ENCODE measurements at places on chromosomes 5 and 9.

GRCh38 chr5:143188083-143188482, 215.4 kb downstream of the NR3C1 start:
- DNase-seq = no peak

DNA sequence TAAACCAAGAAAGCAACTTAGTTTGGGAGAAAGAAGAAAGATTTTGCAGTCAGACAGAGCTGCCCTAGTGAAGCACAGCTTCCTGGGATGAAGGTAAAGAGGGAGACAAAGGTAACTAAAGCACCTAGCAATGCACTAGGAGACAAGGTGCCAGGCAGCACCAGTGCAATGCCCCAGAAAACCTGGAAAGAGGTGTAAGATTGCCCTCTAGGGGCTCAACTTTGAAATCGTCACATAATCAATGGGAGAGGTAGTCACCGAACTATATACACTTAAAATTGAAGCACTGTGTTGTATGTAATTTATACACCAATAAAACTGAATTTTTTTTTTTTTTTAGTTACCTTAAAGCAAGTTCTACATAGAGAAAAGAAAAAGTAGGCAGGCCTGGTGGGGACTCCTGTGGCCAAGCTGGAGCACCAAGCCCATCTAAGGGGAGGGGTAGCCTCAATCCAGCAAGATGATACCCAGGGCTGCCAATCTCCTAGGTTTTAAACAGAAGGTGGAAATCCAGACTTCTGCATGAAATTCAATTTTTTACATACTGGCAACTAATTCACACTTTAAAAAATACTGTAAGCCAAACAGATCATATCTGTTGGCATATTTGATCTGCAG, 48.2 kb downstream of the CDK5RAP2 start:
- DNase-seq = no peak

DNA sequence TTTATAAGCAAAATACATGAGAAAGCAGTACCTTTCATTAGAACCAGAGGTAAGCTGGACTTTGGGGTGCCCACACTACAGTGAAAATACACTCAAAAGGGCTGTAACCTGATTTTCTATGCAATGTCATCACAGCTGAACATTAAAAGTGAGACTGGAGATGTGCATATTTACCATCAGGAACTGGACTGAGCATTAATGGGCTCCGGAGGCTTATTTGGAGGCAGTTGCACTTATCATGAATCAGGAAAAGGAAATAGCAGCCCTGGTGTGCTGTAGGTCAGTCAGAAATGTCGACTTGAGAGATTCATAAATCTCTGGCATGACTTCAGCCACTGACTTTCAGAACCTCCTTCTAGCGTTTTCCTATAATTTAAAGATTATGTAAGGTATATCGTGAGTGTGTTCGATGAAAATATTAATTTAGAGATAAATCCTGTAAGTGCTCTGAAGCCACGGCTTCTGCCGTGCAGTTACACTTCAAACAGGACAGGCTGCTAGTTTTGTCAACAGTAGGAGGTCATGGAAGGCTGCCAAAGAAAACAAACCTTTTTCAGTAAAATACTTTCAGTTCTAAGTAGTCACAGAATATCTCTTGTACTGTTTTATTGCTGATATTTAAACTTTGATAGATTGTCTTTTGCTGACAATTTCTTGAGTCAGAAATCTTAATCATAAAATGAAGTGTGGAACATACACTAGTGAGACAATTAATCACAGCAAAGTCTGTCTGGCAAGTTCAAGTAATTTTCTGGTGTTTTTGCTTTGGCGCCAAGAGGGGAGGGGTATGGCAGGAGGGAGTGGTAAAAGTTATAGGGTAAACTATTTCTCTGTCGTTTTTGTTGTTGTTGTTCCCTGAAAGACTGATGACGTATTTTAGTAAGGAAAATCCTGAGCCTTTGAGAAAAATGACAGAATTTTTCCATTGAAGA, 939.7 kb downstream of the NR2F1-AS1 start:
- DNase-seq = no peak

DNA sequence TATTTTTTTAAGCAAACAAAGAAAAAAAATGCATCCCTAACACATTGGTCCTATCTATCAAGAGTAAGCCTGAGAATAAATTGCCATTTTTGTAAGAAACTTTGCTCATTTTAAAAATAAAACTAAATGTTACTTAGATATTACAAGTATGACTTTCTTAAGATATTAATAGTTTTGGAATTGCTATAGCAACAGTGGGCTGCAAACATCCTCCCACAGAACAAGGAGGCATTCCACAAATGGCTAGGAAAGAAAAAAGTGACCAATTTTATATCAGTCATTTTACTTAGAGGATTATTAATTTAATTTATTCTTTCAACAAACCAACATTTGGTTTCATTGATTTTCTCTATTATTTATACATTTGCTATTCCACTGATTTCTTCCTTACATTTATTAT, 63.7 kb downstream of the LURAP1L start:
- no peak for DNase-seq

GRCh38 chr5:134189031-134189430, 12.3 kb upstream of the SKP1 start:
- DNase-seq = no peak

DNA sequence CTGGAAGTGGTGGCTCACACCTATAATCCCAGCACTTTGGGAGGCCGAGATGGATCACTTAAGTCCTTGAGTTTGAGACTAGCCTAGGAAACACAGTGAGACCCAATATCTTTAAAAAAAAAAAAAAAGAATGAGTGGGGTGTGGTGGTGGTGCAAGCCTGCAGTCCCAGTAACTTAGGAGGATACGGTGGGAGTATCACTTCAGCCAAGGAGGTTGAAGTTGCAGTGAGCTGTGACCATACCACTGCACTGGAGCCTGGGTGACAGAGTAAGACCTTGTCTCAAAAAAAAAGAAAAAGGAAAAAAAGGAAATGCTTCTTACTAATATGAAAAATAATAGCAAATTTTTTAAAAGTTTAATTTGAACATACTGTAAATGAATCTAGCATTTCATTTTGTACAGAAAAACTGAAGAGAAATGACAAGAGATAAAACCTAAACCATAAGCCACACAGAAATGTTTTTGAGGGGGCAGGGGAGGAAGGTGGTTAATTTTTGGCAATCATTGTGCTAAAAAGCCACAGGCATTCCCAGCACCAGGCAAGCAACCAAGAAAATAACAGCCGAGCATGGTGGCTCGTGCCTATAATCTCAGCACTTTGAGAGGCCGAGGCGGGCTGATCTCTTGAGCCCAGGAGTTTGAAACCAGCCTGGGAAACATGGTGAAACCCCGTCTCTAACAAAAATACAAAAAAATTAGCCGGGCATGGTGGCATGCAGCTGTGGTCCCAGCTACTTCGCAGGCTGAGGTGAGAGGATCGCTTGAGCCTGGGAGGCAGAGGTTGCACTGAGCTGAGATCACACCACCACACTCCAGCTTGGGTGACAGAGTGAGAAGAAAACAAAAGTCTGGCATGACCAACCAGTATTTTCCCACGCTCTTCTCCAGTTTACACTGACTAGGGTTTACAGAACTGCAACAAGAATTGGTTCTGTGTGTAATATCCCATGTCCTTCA, 114.5 kb upstream of the NR5A1 start:
- DNase-seq = no peak

DNA sequence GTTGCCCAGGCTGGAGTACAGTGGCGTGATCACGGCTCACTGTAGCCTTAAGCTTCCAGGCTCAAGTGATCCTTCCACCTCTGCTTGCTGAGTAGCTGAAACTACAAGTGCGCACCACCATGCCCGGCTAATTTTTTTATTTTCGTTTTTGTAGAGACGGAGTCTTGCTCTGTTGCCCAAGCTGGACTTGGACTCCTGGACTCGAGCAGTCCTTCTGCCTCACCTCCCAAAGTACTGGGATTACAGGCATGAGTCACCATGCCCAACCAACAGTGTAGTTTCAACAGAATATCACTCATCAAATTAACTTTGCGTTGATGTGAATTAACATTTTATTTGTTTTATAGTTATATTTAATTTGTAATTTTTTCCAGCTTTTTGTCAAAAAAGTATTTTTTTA, 45.3 kb downstream of the WDR70 start:
- DNase-seq = no peak

GRCh38 chr5:82277613-82277986, 554 bp downstream of the RPS23 start:
- no peak for DNase-seq

DNA sequence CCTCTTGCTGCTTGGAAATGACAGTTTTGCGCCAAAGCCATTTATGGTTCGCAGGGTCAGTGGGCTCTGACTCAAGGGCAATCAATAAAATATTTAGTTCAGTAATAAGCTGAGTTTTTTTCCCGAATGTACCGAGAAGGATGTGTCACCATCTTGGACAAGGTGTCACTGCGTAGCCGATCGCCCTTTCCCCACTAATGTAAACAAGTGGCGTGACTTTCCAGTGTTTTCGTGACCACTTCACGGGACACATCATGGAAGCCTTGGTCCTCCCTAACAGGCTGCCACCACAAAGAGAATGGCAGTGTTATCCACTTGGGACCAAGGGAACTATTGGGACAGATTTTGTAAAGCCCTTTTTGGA, 16.4 kb downstream of the ISL1 start:
- no peak for DNase-seq

GRCh38 chr5:157718519-157718918, 12.7 kb upstream of the THG1L start:
- DNase-seq = no peak

- DNase-seq = no peak
These were observed 49.6 kb upstream of the ADAMTS19 start for GRCh38 chr5:129410488-129410887.
